ENCODE measurements at places on chromosomes 6 and 20. TPM values are rescaled to one million over a fixed set of nuclear protein-coding genes. Genes with fewer than 3 reads are reported as not detected.

DNA sequence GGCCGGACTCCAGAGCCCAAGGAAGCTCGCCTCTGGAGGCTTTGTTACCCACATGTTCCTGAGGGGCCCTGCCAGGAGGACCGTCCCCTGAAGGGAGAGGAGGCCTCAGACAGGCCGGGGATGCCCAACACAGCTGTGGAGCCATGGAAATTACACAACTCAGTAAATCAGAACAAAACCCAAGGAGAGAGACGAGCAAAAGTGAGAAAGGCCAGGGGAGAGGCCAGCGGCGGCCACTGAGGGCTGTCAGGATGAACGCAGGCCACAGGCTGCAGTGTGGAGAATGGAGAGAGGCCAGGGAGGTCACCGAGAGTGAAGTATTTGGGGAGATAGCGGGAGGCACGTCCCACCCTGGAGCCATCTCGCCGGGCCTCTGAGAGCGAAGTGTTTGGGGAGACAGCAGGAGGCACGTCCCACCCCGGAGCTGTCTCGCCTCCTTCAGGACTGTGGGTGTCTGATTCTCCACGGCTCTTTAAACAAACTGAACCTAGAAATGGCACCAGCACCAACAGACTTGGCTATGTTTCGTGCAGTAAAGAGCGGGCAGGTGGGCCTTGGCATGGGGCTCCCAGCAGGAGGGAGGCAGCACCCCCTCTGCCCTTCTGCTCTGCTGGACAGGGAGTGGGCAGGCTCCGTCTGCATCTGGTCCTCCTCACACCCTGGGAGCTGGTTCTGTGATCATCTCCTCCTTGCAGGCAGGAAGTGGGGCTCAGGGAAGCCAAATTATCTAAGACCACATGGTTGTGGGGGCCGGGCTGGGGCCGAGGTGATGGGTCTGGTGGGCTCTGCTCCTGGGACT, 91.0 kb downstream of the YTHDF1 start:
- no peak for DNase-seq

DNA sequence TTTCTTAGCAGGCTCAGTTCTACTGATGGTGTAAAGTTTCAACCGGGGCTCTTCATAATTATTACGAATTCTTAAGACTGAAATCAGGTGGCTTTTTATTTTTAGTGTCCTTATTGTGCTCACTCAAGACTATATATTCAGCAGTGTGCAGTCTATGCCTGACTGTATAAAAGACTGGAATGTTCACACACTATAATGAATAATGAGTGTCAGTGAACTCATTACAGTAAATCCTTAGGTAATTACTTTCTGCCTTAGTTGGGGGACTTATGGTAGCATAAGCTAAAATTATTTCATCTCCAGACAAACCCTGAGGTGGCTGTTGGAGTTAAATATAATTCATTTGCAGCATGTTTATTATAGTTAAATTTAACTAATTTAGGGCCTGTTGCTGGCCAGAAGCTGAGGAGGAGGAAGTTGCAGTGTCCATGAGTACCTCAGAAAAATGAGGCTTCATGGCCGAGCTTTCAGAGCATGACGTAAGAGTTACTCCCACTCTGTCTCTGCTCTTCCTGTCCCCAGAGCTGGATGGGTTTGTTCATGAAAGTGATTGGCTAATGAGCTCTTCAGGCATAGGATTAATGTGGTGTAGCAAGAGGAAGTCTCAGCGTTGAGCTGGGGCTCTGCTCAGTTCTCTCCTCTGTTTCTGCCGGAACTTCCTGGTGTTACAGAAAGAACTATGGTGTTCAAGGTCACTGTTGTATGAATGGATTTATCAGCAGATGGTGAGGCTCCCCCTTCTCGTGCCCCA, 335.7 kb downstream of the NRN1 start:
- DNase-seq: no peak

DNA sequence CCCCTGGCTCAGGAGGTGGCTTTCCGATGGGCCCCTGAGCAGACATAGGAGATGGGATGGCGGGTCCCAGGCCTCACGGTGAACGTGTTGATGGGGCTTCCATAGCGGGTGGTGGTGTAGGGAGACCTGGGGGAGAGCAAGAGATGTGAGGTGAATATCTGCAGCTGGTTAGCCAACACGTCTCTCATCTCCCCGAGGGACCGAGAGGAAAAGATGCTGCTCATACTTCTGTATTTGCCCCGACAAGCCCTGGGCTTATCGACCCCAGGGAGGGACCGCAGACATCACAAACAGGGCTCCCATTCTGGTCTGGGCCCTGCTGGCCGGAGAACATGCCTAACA, 38.7 kb downstream of the C6orf132 start:
- DNase-seq: no peak

DNA sequence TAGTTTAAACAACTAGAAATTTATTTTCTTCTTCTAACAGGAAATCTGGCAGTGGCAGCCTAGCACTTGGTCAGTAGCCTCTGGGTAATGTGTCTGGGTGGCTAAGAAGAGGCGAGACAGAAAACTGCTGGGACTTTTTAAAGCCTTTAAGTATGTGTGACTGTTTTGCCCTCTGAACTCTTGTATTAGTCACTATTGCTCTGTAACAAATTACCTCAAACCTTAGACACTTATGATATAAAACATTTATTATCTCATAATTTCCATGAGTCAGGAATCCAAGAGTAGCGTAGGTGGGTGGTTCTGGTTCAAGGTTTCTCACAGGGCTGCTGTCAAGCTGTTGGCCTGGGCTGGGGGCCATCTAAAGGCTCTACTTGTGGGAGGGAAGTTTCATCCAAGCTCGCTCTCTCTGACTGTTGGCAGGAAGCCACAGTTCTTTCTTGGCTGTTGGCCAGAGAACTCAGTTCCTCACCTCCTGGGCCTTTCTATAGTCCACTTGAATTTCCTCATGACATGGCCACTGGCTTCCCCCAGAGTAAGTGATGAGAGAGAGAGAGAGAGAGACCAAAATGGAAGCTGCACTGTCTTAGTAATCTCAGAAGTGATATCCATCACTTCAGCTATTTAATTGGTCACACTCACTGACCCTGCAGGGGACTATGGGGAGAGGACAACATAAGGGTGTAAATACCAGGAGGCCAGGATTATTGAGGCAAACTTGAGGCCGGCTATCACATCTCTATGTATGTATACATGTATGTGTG, 17.4 kb upstream of the TBC1D22B start:
- peak; percentile 59 for DNase-seq

- no peak for DNase-seq
These were observed 77.6 kb downstream of the AKAP7 start for GRCh38 chr6:131212913-131213312.

DNA sequence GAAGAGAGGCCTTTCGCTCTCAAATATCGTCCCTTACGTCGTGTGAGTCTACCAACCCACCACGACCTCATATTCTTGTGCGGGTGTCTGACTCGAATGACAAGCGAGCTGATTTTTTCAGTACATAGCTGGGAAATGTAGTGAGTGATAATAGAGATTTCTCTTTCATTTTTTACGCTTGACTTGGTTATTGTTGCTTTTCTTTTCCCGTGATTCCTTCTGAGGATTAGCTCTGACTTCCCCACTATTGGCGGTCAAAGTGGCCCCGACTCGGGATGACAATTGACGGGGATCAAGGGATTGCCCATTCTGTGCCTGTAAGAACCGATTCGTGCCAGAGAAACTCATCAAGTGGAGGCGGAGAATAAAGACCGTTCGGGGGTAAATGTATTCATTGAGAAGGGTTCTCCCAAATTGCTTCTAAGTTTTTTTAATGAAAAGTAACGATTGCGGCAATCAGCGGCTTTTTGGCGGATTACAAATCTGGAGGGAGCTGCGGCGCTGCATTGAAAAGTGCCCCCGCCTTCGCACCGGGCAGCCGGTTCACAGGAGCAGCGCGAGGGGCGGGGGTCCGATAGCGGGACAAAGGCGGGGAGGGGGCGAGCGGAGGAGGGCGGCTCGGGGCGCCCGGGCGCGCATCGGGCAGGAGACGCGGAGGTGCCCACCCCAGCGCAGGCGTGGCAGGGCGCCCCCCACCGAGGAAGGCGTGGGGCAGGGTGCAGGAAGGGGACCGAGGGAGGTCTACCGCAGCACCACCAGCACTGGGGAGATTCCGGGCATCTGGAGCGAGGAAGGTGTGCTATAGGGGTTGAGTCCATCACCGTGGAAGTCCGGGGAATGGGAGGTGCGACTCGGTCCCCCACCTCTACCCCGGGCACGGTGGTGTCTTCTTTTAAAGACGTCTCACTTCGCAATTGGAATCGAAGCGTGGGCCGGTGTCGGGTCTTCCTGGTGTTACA, 44.5 kb upstream of the OSTM1 start:
- no peak for DNase-seq

- no peak for DNase-seq
These were observed 68.4 kb upstream of the NOX3 start for GRCh38 chr6:155523821-155524651.

DNA sequence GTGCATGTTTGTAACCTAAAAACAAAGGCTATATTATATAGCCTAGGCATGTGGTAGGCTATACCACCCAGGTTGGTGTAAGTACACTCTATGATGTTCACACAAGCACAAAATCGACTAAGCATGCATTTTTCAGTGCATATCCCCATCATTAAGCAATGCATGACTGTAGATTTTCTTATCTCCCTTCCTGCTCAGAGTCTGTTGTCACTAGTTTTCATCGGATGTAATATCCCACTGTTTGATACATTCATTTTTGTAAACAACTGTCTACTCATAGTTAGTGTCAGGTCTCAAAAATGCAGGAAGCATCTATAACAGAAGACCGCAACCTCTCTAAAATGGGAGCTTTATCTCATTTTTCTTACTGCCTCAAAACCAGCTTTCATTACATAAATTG, 70.7 kb downstream of the GFRAL start:
- peak; percentile 14 for DNase-seq

DNA sequence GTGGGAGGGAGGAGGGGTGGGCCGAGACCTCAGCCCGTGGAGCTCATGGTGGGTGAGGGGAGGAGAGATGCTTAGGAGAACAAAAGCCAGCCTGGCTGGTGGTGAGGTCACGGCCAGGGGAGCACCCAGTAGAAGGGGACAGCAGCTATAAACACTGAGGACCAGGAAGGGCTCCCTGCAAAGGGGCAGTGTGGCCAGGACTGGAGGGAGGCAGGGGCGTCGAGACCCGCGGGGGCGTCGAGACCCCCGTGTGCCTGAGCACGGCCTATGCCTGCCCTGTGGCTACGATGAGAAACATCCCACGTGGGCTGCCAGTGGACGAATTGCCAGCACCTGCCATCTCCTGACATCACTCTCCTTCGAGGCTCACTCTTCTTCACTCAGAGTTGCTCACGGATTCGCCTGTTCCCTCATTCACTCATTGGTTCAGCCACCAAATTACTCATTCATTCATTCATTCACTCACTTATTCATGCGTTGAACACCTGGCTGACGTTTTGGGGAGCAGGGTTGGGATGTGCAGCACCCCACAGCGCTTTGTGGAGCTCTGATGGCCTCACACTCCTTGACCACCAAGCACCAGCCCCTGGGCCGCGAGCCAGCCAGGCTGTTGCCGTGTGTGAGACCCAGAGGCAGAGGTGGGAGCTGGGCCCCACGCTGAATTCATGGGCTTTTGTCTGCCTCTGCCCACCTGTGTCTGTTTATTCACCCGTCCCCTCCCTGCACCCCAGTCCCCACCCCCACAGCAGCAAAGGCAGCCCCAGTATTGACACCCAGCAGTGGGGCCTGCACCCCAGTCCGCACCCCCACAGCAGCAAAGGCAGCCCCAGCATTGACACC, 61.2 kb upstream of the BHLHE23 start:
- no peak for DNase-seq

- no peak for DNase-seq
These were observed 167.5 kb downstream of the TMEM242 start for GRCh38 chr6:157155804-157156203.

HUS1B gene
- 2.1 TPM for total RNA-seq

DNA sequence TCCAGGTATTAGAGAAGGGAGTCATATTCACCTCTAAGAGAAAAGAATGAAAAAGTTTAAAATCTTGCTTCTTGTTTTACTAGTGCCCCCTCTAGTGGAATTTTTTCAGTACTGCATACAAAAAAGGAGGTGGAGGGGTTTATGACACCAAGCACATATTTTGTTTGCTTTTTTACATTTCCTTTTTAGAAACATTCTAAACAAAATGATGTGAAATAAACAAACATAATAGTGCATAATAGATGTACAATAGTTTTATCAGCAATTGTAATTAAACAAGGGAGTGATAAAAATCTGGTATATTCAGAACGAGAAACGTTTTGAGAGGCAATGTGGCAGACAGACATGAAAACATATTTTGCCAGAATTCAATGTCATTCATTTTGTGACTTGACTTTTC, 111.0 kb upstream of the TFAP2D start:
- DNase-seq: peak; percentile 23

GRCh38 chr6:96499781-96500180, 21.8 kb upstream of the UFL1 start:
- no peak for DNase-seq

LAMA4 gene
- total RNA-seq: 16.4 TPM

GRCh38 chr6:165110860-165111259, 198.5 kb downstream of the C6orf118 start:
- no peak for DNase-seq

GTSF1L gene
- total RNA-seq: not detected

DNA sequence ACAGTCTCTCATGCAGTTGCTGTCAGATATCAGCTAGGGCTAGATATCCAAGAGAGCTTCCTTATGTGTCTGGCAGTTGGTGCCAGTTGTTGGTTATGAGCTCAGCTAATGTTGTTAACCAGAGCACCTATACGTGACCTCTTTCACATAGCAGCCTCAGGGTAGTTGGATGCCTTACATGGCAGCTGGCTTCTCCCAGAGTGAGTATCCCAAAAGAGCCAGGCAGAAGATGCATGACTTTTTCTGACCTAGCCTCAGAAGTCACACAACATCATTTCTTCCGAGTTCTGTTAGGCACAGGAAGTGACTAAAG, 175.7 kb downstream of the VEGFA start:
- no peak for DNase-seq

DNA sequence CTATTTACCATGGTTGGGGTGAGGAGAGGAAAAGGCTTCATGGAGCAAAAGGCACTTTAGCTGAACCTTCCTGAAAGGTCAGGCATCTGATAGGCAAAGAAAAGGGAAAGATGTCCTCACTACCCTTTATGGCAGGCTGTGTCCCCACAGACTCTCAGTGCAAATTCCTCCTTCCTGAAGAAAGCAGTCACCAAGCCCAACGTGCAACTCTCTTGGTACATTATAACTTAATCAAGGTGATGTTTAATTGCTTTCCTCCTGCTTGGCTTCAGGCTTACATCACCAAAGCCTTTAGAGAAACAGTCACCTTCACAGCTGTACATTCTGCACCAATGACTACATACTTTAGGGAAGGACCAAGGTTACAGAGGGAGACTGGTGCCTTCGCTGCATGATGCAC, 2.1 kb upstream of the CLIC5 start:
- DNase-seq: no peak
